Stimulated activated CD8-positive, alpha-beta memory T cell treated with anti-CD3 and anti-CD28 coated beads, Interleukin-7, amount 100 ng/mL, for 48 hours (primary cell): ENCODE measurements at places on chromosomes 7 and 10.

GRCh38 chr7:139703487-139704307 lies 74.1 kb downstream of the HIPK2 start:
- no peak for DNase-seq

DNA sequence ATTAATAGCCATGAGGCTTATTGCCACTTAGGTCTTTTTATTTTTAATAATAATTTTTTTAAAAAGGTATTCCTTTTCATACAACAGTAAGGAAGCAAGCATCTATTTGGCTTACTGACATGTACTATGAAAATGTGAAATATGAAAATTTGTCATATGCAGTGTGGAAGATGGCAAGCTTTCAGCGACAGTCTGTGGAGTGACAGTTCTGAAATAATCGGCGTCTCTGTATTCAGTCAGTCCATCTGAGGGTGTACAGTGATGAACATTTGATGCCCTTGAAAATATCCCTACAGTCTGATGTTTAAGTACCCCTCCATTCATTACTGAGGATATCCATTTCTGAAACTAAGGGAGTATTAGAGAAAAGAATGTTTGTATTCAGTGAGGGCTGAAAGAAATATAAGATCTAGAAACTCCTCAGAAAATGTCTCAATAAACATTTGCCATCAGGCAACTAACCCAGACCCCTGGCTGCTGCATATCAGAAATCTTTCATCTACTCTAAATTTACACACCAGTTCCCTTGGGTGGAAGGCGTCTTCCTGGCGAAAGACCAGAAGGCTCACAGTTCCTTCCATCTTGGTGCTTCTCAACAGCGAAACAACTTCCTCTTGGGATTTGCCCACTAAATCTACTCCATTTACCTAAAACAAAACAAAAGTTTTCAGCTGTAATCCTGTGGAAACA lies 440.6 kb downstream of the PARD3 start:
- DNase-seq = no peak

GRCh38 chr10:58514111-58514770 lies 1.6 kb downstream of the BICC1 start:
- no peak for DNase-seq

GRCh38 chr7:106413446-106413845 lies 128.7 kb upstream of the NAMPT start:
- no peak for DNase-seq

DNA sequence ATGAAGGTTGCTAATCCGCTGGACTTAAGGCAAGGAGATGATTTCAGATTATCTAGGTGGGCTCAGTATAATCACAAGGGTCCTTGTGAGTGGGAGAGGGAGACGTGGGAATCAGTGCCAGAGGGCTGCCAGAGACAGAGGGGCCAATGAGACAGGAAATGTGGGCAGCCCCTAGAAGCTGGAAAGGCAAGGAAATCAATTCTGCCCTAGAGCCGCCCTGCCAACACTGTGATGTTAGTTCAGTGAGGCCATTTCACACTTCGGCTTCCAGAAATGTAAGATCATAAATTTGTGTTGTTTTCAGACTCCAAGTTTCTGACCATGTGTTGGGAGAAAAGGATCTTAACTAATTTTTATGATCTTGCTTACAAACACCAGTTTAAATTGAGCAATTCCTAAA lies 3.6 kb upstream of the GPNMB start:
- no peak for DNase-seq

- DNase-seq = no peak
Observed at GRCh38 chr7:50088463-50089129, 4.5 kb downstream of the ZPBP start.

- no peak for DNase-seq
Observed at GRCh38 chr10:75484717-75485116, 53.3 kb downstream of the LRMDA start.

- DNase-seq = no peak
Observed at GRCh38 chr10:84230359-84230758, 5.0 kb upstream of the LRIT2 start.

GRCh38 chr7:30789334-30789711 lies 18.1 kb downstream of the MINDY4 start:
- no peak for DNase-seq

DNA sequence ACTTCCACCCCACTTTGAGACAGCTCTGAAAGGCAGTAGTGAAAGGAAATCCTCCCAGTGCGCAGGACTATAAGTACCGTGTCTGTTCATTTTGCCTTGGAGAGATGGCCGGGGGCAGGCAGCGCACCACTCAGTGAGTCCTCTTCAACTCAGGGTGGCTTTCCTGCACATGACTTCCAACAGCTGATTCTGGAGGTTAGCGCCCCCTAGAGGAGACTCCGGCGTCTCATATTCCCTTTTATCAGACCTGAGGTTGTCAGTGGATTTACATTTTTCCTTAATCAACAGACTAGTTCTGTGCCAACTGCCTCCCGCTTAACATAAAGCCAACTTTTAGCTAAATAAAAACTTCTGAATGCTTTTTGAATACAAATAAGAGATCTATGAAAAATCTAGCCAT lies 101.0 kb downstream of the HERPUD2 start:
- DNase-seq = no peak

- no peak for DNase-seq
Observed at GRCh38 chr10:1738950-1739349, 1.6 kb upstream of the ADARB2 start.

GRCh38 chr7:157596471-157596870 lies 259.7 kb downstream of the DNAJB6 start:
- no peak for DNase-seq

DNA sequence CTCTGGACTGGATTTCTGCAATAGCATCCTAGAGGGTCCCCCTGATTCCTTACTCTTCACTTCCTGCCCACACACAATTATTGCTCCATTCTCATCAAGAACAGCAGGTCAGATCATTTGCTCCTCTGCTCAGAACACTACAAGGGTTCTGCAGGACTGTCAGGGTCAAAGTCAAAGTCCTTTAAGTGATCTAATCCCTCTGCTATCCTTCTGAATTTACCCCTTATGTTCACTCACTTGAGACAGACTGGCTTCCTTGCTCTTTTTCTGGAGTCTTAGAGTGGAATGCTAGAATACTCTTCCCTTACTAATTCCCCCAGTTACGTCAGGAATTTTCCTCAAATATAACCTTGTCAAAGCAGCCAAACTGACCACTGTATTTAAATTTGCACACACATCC lies 7.5 kb upstream of the POT1 start:
- no peak for DNase-seq

DNA sequence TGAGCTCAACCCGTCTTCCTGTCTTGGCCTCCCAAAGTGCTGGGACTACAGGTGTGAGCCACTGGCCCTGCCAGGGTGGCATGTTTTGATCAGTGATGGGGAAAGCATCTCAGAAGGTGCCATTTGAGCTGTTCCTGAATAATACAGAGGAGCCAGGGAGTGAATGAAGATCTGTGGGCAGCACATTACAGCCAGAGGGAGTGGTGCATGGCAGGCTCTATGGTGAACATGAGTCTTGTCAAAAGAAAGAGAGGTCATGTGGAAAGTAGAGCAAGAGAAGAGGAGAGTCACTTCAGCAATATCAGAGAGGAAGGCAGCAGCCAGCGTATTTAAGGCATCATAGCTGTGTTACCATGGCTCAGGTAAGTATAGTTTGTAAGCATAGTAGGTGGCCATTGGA lies 275.7 kb upstream of the LRGUK start:
- DNase-seq = no peak

DNA sequence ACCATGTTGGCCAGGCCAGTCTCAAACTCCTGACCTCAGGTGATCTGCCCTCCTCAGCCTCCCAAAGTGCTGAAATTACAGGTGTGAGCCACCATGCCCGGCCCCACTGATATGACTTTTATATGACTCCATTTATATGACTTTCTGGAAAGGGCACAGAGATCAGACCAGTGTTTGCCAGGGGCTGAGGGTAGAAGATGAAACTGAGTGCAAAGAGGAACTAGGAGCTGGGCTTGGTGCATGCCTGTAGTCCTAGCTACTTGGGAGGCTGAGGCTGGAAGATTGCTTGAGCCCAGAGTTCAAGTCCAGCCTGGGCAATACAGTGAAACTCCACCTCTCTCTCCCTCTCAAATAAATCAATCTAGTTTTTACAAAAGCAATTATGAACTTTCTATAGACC lies 7.5 kb downstream of the BRAF start:
- DNase-seq = no peak

DNA sequence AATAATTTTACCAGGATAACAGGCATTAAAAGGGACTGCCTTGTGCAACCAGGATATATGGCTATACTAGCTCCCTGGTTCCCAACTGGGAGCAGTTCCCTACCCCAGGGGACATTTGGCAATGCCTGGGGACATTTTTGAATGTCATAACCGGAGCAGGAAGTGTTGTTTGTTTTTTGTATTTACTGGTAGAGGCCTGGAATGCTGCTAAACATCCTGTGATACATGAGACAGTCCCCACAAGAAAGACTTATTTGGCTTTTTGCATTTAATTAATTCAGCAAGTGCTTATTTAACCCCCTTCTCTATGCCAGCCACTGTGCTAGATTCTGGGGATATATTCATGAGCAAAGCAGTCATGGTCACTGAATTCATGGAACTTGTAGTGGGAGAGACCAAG lies 181.2 kb downstream of the BBS9 start:
- no peak for DNase-seq

DNA sequence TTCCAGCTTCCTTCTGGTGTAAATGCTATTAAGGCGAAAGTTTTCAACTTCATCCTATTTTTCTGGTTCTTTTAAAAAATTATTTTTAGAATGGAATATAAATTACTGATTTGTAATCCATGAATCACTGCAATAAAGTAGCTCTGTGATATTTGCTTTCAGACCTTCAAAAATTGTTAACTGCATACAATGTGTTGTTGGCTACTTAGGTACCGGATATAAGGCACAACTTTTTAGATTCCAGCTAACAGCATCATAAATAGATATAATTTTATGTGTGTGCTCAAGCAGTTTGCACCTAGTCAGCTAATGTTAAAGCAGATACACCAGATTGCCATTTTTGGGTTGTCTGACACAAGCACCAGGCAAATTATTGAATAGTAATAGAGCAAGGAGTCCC lies 58.7 kb downstream of the PON1 start:
- DNase-seq = no peak

GRCh38 chr7:83001362-83002040 lies 161.2 kb downstream of the PCLO start:
- DNase-seq = no peak

- DNase-seq = no peak
Observed at GRCh38 chr7:11638011-11638774, 193.8 kb downstream of the THSD7A start.

- no peak for DNase-seq
Observed at GRCh38 chr7:7795630-7796121, 77.3 kb upstream of the RPA3 start.

DNA sequence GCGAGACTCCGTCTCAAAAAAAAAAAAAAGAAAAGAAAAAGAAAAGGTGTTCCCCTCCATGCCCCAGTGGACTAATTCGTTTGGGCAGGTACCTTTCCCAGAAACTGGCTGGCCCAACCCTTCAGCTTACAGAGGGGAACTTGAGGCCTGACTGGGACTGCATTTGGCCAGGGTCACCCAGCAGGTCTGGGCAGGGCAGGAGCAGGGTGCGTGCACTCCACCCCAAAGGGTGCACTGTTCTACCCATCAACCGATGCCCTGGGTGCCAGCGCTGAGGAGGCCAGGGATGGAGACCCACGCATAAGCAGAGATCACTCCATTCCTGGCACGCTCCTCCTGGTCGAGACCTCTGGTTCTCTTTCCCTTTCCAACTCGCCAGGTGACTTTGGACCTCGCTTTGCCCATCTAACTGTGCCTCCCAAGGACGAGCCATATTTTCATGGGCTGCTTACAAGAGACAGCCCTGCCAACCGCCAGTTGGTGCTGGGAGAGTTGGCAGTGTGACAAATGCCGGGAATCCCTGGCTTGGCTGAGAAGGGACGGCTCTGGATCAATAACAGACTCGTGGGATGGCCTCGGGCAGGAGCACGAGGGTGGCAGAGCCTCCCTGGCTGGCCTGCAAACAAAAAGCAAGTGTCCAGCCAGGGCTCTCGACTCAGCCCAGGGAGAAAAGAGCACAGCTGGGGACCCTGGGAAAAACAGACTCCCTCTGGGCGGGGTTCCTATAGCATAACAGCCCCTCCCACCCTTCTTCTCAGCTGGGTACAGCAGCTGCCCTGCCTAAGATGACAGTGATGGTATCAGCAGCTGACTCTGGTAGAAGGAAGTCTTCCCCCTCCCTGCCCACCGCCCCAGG lies 7.9 kb downstream of the HSPB1 start:
- DNase-seq = no peak

DNA sequence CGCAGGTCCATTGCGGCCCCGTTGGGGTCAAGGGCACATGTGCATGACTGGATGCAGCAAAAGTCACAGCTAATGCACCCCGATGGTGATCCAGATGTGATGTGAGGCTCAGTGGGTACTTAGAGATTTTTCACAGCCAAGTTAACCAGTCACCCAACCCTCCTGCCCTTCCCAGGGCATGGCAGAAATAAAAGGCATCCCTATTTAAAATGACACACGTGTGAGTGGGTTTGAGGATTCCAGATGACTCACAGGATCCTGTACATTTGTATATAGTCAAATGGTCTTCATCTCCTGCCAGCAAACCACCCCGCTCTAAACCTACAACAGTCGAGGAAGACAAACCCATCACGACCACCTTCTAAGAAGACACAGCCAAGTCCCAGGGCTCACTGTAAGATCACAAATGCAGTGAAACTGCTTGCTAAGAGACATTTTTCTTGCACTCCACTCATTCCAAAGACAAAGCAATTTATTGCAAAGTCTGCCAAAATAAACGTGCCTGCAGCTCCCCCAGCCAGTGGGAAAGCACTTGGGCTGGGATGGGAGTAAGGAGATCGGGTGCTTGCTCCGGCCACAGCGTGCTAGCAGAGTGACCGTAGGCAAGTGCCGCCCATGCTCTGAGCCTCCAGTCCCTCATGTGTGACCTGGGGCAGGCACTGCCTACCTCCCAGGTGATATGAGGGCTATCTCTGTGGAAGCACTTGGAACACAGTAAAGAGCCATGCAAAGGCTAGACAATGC lies 86.6 kb upstream of the MACROH2A2 start:
- DNase-seq = no peak

DNA sequence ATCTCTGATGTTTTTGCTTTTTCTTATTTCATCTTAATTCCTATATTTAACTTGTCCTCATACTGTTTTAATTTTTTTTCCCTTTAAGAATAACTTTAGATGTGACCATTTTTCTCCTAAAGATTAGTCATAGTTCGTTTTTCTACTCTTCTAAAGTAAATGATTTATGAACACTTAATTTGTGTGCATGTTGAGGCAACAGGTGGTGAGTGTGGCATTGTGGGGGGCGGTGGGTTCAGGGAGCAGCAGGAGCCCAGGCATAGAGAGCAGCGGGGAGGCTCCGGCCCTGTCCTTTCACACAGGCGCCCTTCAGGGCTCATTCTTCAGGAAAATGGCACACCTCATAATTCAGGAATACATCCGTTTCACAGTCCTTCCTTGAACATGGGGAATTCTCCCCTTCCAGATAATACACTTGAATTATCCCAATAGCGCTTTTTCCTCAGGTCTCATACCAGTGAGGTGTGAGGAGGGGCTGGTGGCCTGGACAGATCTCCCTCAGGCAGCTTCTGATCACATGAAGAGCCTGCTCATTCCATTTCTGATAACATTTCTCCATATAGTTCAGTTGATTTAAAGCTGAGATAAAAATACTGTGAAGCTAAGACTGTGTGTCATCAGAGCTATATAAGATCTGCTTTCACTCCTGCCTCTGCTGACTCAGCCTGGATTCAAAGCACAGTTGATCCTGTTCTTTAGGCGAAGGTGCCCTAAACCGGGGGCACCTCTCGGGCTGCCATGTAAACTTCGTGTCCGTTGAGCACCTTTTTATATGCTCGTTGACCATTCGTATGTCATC lies 40.2 kb downstream of the CUL1 start:
- DNase-seq = no peak

GRCh38 chr10:101693978-101694673 lies 844 bp downstream of the FBXW4 start:
- DNase-seq = peak; percentile 65

GRCh38 chr10:79044846-79045245 lies 23.9 kb upstream of the ZMIZ1 start:
- DNase-seq = no peak
